ENCODE measurements at places on chromosomes 5 and 9.

DNA sequence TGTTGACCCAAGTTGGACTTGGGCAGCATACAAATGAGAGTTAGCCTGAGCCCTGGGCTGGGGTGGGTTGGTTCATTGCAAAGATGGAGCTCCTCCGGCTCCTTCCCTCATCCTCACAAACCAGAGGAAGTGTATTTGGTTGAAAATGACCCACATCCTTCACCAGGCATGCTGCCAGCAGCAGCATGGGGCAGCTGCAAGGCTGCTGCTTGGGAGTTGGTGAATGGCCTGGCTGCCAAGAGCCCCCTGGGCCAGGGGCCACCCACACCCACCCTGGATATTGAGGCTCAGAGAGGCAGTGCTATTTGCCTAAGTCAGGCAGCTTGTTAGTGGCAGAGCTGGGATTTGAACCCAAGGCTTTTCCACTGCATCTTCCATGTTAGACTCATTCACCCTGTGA is 29.5 kb downstream of the PPARGC1B start:
- no peak for DNase-seq

- no peak for DNase-seq
Observed at GRCh38 chr9:35948451-35948850, 9.5 kb downstream of the OR2S2 start.

- DNase-seq, result no peak
Observed at GRCh38 chr9:34993502-34994259, 4.1 kb downstream of the DNAJB5 start.

DNA sequence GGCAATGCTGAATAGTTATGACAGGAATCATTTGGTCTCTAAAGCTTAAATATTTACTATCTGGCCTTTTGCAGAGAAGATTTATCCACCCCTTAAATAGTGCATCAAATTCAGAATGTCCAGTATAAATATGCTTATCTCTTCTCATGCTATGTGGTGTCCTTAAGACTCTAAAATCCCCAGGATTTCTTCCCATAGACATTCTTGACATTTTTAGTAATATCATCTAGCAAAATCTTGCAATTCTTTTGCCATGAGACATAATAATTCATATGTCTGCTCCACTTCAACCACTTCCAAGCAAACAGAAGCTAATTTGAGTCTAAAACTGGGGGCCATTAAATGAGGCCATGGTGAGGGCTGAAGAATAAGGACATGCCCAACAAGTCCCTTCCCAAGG is 1923.4 kb upstream of the CDH9 start:
- no peak for DNase-seq

GRCh38 chr5:40981420-40981819 is 72.1 kb downstream of the C7 start:
- no peak for DNase-seq

GRCh38 chr9:94175669-94176068 is 83.4 kb upstream of the ZNF169 start:
- no peak for DNase-seq

GRCh38 chr9:129235041-129235930 is 57.2 kb upstream of the IER5L start:
- DNase-seq, result no peak

- DNase-seq, result no peak
Observed at GRCh38 chr9:38668791-38669466, 48.5 kb upstream of the ANKRD18A start.

- no peak for DNase-seq
Observed at GRCh38 chr9:120510816-120511215, 69.2 kb downstream of the CDK5RAP2 start.

- DNase-seq, result no peak
Observed at GRCh38 chr5:54469622-54470021, 14.1 kb downstream of the HSPB3 start.

All from CD4-positive, alpha-beta T cell treated with Interleukin-6 at 100 ng/mL for 8 hours (primary cell).